Retinal pigment epithelial cell (primary cell): ENCODE measurements at places on chromosomes 7 and 10.

DNA sequence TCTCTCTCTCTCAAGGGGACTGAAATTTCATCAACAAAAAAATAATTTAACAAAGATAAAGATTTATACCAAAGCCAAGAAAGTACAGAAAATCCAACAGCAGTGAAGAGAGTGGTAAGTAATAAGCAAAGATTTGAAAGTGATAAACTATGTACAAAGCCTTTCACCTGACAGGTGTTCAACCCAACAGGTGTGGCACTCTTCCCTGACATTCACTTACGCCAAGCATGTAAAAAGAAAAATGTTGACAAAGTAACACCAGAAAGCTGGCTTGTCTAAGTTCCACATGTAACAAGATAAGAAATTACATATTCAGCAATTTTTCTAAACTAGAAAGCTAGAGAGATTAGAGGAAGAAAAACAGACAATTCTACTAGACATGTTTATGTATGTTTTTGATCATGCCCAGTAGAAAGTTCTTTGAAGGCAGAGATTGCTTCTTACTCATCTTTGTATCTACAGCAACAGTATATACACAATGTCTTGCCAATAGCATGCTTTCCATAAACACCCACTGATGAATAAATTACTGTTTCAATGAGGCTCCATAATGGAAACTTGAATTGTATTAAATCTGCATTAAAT is 468.5 kb downstream of the PARD3 start:
- no peak for DNase-seq

DNA sequence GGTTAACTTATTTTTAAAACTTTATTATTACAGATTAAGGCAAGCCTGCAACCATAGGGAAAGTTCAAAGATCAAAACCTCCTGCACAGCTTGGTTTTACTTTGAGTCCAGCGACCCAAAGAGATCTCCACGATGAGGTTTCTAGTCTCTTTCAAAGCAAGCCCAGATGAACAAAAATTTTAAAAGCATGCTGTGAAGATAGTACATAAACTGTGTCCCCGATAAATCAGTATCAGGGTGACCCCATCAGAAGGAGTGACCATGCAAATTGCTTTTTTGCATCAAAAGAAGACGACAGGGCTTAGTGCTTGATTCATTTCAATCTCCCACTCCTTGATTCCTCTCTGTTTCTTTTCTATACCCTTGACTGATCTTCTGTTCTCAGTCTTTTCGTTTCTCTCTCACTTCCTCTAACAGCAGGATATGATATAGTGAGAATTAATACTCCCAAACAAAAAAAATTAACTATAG is 16.0 kb upstream of the DNTT start:
- no peak for DNase-seq

DNA sequence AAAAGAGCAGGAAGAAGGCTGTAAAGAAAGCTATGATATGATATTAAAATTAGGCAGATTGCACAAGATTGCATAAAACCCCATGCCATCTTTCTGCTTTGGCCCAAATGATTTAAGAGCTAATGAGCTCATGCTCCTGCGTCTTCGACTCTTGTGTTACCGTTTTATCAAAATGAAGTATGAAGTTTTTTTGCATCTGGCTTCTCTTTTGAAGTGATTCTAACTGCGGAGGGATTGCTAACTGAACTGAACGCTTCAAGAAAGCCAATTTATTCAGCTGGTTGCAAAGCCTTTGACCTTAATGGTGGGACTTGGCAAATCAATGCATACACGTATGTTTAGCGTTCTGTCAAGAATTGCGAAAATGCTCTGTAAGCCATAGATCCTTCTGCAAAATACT is 282.9 kb downstream of the TWIST1 start:
- no peak for DNase-seq

- no peak for DNase-seq
These were observed 426.5 kb upstream of the AKR1E2 start for GRCh38 chr10:4399556-4399955.

DNA sequence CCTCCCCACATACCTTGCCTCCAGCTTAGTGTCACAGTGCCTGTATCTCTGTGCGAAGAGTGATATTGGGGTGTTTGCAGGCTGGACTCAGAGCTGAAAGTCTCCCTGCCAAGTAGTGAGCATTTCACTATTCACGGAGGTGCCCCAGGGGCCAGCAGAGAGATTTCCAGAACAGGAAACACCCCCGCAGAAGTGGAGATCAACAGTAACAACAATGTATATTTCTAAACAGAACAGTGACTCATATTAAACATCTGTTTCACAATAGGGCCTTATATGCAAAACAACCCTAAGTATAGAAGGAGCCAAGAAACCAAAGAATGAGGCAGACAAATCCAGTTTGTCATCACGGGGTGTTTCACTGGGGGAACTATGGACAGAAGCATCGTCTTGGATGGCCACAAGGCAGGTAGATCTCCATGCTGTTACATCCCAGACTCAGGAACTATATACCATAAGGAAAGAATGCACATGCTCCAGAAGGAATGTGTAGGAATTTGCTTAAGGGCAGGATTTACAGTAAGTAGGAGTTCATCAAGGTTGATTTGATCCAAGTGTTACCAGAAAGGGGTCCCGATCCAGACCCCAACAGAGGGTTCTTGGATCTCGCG is 29.3 kb upstream of the CCL24 start:
- peak; percentile 40 for DNase-seq

GRCh38 chr10:97075961-97076525 is 109.7 kb downstream of the SLIT1 start:
- no peak for DNase-seq

DNA sequence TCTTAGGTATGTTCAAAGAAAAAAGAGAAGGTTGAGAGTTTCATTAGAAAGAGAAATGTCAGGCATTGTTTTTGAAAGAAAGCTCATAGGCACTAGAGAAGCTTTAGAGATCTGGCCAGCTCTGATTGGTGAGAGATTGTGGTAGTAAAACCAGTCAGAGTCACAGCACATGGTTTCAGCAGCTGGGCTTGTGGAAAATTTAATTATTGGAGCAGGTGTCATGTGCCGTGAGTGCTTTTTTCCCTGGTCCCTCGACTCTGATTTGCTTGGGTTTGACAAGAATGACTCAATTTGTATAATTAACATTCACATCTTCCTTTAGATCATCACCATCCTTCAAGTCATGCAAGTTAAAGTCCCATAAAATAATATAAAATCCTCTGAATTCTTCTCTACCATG is 35.2 kb downstream of the MRPL32 start:
- no peak for DNase-seq

- no peak for DNase-seq
These were observed 994 bp upstream of the MAGI2 start for GRCh38 chr7:79454361-79454960.
